Motor neuron (in vitro differentiated cells): ENCODE measurements at places on chromosomes 5 and 9.

GRCh38 chr9:72826996-72827949, 125.6 kb downstream of the ALDH1A1 start:
- ATAC-seq: peak; percentile 73

DNA sequence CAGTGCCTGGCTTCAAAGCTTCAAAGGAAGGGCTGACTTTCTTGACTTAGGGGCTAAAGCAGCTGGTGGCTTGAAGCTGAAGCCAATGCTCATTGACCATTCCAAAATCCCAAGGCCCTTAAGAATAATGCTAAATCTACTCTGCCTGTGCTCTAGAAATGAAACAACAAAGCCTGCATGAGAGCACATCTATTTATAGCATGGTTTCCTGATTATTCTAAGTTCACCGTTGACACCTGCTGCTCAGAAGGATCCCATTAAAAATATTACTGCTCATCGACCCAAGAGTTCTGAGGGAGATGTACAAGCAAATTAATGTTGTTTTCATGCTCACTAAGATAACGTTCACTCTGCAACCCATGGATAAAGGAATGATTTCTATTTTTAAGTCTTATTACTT, 6.7 kb downstream of the TMEM174 start:
- ATAC-seq: no peak

GRCh38 chr9:37324261-37324683, 98.2 kb upstream of the GRHPR start:
- peak; percentile 92 for ATAC-seq

DNA sequence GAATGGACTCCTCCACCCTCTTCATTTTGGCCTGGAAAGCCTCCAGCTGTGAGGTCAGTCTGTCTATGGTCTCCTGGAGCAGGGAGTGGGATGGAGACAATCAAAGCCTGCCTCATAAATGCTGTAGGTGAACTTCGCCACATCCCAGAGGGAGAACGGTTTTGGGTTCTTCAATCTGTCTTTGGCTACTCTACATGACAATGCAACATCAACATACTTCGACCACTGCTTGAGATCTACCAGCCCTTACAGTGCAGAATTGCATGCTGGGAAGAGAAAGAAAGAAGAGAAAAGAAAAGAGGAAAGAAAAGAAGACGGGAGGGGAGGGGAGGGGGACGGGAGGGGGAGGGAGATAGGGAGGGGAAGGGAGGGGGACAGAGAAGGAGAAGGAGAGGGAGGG, 28.5 kb upstream of the ANXA6 start:
- ATAC-seq: no peak

GRCh38 chr9:2853517-2853916, 9.6 kb upstream of the PUM3 start:
- no peak for ATAC-seq

GRCh38 chr5:14201325-14202045, 58.3 kb downstream of the TRIO start:
- ATAC-seq: no peak

DNA sequence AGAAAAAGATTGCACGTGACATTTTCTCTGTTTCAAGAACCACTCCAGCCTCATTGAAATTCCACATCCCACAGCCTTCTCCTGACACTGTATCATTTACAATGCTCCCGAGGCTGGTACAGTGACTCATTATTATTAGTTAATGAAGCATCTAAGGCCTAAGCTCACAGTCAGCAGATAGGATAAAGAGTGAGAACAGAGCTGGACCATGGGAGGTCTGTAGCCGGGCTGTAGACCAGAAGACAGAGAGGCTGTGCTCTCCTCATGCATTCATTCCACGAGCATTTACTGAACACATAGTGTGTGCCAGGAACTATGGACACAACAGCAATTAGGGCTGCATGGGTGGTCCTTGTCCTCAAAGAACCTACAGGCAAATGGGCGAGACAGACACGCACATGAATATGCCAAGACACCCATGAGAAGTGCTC, 47.3 kb upstream of the GALNT10 start:
- ATAC-seq: peak; percentile 90
